Activated naive CD4-positive, alpha-beta T cell (primary cell): ENCODE measurements at places on chromosomes 3 and 15.

GRCh38 chr15:74396146-74396438, 28.6 kb upstream of the CYP11A1 start:
- no peak for DNase-seq

GRCh38 chr3:52373676-52374075, 57.6 kb downstream of the DNAH1 start:
- DNase-seq = no peak

GRCh38 chr3:58059349-58060321, 51.4 kb downstream of the FLNB start:
- no peak for DNase-seq

GRCh38 chr3:151067158-151067557, 18.3 kb upstream of the MED12L start:
- no peak for DNase-seq
